Stimulated activated CD4-positive, alpha-beta T cell treated with anti-CD3 and anti-CD28 coated beads, Interleukin-4, amount 100 ng/mL, for 4 hours (primary cell): ENCODE measurements at places on chromosomes 6 and 20.
A peak's percentile ranks its signal among the peaks of the same experiment; 100 is the strongest.

DNA sequence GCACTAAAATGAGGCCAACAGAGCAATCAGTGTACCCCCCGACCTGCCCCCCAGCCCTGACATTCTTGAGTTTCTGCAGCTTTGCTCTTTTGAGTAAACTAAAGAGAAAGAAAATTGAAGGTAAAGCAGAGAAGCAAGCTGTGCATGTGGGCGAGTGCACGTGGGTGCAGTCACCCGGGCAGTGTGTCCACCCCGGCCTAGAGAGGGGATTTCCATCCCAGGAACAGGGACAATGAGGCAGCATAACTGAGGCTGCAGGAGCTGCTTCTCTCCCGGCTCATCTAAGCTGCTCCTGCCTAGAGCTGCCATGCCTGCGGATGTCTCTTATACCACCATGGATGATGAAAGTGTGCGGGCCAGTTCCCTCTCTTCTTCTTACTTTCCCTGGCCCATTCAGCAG, 16.8 kb downstream of the CASS4 start:
- no peak for DNase-seq

- DNase-seq: no peak
These were observed 42.4 kb upstream of the EYA4 start for GRCh38 chr6:133198725-133199124.

GRCh38 chr20:49100972-49101371, 54.9 kb downstream of the CSE1L start:
- no peak for DNase-seq

GRCh38 chr6:109224107-109224875, 129.0 kb downstream of the CEP57L1 start:
- no peak for DNase-seq

GRCh38 chr6:65776332-65776731, 69.3 kb upstream of the EYS start:
- DNase-seq: no peak

GRCh38 chr6:147222160-147222838, 18.1 kb downstream of the STXBP5 start:
- DNase-seq: no peak

DNA sequence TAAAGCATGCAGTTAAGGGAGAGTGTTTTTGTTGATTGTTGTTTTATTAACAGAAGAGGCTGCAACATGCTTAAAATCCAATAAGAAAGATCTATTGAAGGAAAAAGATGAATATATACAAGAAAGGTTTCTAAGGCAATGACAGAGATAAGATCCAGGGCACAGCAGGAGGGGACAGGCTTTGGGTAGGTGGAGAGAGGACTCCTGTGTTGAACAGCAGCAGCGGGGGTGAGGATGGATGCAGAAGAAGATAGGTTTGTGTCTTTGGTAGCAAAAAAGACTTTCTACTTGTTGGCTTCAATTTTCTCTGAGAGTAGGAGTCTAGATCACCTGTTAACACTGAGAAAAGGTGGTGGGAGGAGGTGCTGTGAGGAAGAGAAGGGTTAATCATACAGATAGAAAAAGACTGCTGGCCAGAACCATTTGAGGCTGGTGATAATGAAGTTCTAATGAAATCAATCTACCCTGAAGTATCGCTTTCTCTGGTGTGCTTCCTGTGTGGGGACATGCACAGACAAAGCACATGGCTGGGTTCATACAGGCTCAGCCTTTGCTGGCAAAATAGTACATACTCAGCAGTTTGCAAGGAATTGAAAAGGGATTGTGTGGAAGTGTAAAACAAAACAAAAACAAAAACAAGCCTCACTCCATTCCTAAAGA, 17.2 kb upstream of the DST start:
- no peak for DNase-seq

DNA sequence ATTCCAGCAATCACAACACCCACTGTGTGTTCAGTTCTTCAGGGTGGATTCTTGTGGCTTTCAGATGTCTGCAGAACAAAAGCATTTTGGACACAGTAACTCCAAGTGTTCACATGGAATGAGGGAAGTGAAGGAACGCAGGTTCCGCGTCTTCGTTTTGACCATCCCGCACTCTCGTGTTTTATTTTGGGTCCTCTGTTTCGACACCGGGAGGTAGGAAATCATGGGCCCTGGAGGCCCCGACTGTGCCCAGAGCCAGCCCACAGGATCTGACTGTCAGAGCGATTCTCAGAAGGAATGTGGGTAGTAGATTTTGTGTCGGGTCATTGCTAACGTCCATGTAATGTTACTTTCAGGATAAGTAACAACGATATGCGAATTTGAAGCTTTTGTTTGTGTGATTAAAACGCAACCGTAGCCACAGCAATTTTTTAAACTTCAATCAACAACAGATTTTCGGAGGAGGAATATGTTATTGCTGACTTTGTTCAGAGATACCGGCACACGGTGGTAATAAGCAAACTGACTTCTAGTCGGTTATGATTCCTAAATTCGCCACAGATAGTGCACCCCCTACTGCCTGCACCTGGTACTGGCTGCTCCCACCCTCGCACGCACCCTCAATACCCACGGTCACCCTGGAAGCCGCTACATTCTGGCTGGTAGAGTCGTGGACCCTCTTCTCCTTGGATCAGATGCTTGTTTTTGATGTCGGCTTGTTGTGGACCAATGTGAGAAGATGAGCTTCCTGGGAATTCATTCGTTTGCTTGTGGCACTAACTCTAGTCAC, 10.5 kb downstream of the NPEPL1 start:
- no peak for DNase-seq

- no peak for DNase-seq
These were observed 429.4 kb downstream of the TFAP2A start for GRCh38 chr6:9985481-9985880.

DNA sequence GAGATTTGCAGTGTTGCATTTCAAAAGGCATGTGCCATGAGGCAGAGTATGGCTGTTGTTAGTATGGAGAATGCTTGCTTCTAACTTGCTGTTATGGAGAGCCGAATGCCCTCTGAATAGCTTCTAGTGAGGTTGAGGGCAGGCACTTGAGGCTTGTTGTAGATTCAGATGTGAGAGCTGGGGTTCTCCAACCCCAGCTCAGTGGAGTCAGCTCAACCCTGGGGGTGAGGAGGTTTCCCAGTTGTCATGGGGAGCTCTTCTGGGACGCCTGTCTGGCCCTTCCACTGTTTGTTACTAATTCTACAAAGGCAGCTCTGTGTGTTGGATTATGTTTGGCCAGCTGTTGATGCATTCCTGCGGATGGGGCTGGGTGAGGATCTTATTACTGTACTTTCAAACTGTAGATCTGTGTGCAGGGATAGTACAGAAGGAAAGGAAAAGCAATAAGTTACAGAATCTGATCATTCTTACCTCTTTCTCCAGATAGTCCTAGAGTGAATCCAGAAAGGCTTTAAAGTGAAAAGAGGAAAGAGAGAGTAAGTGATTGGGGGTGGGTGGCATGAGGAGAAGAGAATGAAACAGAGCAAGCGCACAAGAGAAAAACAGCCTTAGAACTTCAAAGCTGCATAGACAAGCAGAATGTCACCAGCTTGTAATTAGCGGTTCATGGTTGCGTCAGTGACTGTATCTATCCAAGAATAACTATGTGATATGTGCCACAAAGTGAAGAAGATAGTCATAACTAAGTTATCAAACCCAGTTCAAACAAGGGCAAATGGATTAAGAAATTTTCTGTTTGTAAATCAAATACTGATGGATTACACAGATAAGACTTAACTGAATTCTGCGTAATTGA, 148.7 kb downstream of the PRL start:
- no peak for DNase-seq

- no peak for DNase-seq
These were observed 121.1 kb downstream of the TRIM27 start for GRCh38 chr6:28802417-28803336.

GRCh38 chr6:150238846-150239407, 96.1 kb downstream of the PPP1R14C start:
- DNase-seq: no peak

GRCh38 chr20:23832775-23833513, 6.4 kb upstream of the CST2 start:
- no peak for DNase-seq

- DNase-seq: no peak
These were observed 251.6 kb downstream of the PHF3 start for GRCh38 chr6:63887002-63887751.

DNA sequence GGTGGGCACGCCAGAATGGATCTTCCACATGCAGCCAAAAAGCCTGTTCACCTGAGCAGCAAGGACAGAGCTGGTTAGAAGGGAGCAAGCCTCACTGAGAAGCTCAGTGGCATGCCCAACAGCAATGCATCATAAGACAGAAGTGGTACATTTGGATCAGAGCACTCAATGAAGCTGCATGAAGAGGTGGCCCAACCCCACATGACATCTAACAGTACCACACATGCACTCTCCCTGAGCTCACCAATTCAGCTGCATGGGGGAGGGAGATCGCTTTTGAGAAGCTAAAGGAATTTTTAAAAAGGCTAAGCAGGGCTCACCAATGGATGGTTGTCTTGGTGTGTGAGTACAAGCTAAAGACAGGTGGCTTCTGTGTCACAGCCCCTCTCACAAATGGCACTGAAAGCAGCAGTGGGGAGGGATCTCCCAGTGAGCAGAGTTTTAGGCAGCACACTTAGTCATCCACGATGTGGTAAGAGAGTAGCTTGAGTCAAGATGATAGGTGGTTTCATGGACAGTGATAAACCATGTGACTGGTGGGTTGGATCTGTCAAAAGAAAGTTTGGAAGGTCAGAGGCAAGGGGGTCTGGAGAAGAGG, 166.6 kb upstream of the TAB2 start:
- DNase-seq: no peak

GRCh38 chr6:122791310-122791679, 2.2 kb downstream of the SMPDL3A start:
- DNase-seq: no peak

- DNase-seq: no peak
These were observed 74.4 kb upstream of the TBC1D7 start for GRCh38 chr6:13402711-13403110.

DNA sequence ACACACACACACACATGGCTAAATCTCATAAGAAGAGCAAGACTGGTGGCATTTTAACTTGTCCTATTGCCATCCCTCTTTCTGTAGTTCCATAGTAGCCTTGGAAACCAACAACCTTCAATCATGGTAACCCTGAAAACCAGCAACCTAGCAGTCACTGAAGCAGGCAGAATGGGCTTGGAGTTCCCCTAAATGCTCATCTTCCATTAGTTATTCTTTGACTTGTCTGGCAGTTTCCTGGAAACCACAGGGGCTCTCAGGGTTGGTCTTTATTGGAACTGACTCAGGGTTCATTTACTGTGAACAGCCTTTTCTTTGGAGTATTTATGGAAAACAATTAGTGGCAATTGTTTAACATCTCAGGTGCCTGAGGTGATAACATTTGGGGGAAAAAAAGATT, 19.4 kb upstream of the BRPF3 start:
- DNase-seq: no peak

GRCh38 chr6:827431-827830, 134.5 kb upstream of the EXOC2 start:
- DNase-seq: no peak

GRCh38 chr6:11066505-11067347, 22.6 kb upstream of the ELOVL2 start:
- DNase-seq: no peak

DNA sequence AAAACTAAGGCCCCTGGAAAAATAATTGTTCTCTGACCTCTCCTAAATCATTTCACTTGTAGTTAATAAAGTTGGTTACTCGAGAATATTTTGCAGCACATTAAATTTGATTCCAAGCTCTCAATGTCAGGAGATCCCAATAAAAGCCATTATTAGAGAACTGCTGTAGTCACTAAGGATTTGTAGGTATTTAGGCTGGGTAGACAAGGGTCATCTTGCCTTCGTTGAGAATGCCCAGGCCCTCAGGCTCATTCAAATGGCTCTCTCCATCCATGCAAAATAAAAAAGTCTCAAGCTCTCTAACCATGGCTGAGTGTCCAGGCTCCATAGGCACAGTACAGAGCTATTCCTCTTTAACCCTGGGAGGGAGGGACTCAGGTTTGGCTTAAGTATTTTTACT, 117.0 kb upstream of the HMGCLL1 start:
- no peak for DNase-seq

DNA sequence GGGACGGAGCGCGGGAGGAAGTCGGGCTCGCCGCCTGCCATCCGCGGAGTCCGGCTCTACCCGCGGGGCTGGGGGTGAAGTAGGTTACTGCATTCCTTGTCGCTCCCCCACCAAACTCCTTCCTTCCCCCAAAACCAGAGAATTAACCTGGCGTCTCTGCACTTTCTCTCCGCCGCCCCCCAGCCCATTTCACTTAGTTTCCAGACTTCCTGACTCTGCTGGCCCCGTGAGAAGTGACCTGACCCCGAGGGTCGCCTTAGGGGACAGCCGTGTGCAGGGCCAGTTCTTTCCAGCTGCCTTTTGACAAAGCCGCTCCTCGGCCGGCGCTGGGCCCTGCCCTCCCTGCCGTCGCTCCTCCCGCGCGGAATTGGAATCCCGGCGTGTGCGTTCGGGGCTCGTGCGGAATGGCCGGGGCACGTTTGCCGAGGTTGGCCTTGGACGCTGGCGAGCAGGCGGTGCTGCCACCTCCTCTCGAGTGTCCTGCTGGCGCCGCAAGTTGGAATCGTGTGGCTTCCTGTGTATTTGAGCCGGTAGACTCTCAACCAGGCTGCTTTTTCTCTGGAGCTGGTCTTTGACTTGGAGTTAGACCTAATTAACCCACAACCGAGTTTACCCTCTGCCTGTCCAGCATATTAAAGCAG, 650 bp downstream of the DCBLD1 start:
- peak; percentile 19 for DNase-seq

DNA sequence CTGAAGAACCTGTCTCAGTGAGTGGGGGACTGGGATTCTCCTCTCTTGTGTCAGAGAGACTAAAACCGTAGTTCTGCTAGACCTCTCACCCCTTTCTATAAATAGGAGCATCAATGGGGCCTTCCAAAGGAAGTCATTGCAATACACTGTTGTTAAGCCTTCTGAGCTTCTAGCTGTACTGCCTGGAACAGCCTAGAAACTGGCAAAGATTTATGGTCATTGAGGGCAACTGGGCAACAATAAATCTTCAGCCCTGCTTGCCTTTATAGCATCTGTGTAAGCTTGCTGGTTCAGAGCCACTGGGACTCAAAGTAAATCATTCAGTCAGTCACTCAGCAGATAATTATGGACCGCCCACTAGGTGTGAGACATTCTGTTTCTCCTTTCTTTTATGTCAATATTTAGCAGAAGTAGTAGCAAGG, 53.2 kb downstream of the PPP1R14C start:
- DNase-seq: no peak
